ENCODE measurements at places on chromosomes 7 and 10.

DNA sequence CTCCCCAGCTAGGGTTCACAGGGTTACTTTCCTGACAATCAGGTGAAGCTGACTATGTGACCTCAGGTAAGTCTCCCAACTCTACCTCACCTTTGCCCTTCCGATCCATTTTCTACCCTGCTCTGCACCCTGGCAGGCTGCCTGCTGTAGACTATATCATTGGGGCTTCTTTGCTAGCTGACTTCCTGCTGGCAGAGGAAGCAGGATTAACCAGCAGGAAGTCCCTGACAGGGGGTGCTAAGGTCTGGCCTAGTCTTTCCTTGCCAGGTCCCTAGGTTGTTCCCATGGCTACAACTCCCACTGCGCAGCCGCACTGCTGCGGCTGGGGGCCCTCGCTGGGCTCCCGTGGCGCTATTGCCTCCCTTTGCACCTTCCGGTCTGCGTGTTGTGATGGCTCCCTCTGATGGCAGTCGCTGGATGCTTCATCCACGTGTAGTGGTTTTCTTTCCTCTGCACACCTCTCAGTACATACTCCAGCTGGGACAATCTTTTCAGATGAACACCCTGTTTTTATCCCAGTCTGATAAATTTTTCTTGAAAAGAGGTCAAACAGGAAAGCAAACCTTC lies 365.9 kb downstream of the REEP3 start:
- peak; percentile 34 for DNase-seq

- DNase-seq: no peak
These were observed 70.6 kb downstream of the CDK6 start for GRCh38 chr7:92765725-92766124.

DNA sequence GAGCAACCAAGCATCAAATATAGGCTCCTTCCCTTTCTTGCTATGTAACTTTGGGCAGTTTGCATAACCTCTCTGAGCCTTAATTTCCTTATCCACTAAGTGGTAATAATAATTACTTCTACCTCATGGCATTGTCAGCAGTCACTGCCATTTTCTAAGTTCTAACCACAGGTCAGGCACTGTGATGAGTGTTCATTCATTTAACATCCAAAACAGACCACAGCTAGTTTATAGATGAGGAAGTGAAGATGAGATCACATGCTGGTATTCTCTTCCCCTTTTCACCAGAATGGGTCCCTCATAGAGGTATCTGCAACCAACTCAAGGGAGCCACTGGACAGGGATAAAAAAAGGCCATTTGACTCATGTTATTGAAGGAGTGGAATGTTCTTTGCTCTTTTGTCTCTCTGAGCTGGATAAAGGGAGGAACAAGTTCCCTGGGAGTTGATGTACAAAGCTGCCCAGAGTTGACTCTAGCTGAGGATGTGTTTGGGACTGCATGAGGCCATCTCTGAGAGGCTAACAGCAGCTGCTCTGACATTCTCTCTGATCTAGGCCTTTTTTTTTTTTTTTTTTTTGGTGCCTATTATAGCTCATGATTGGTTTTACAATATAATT lies 65.0 kb downstream of the DNAJC12 start:
- DNase-seq: no peak

- DNase-seq: no peak
These were observed 21.5 kb downstream of the CH25H start for GRCh38 chr10:89185658-89186057.

GRCh38 chr10:18501198-18501597 lies 150.2 kb downstream of the NSUN6 start:
- DNase-seq: no peak

GRCh38 chr7:142960955-142961512 lies 1.1 kb downstream of the KEL start:
- no peak for DNase-seq
